ENCODE measurements at places on chromosomes 2 and 18. TPM values are rescaled to one million over a fixed set of nuclear protein-coding genes. Genes with fewer than 3 reads are reported as not detected.

The PCARE gene
- not detected for polyA plus RNA-seq

GRCh38 chr2:102052365-102052764 is 60.6 kb downstream of the IL1R2 start:
- DNase-seq: no peak
- H3K36me3 ChIP-seq: no peaks in the 10 kb centered on the region
- no peak overlapping the region for H3K4me3 ChIP-seq
- H3K27me3 ChIP-seq: peaks cover 16% of the 10 kb centered on the region
- no peaks in the 10 kb centered on the region for H3K4me1 ChIP-seq

GRCh38 chr2:7025082-7025481 is 107.9 kb downstream of the RNF144A start:
- no peak overlapping the region for H3K27ac ChIP-seq
- H3K27me3 ChIP-seq: no peaks in the 10 kb centered on the region
- no peak overlapping the region for H3K4me3 ChIP-seq
- no peak for DNase-seq

DNA sequence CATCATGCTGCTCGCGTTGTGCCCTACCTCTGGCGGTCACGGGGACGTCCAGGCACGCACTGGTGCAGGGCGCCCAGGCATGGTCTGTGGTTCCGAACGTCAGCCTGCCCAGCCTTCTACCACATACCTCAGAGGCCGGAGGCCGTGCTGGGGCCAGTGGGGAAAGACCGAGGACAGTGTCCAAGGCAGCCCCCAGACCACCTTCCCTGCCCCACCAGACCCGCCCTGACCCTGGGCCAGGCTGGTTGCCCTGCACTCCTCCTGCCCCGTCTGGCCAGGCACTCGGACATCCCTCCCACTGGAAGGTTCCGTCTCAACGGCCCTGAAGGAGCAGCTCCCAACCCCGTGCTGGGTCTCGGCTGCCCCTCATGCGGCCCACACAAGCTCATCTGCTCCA is 32.8 kb downstream of the SLC66A2 start:
- H3K4me1 ChIP-seq: peaks cover 14% of the 10 kb centered on the region
- no peak overlapping the region for H3K27ac ChIP-seq
- no peaks in the 10 kb centered on the region for H3K27me3 ChIP-seq
- no peak overlapping the region for H3K4me3 ChIP-seq

The ERICH2 gene
- not detected for polyA plus RNA-seq

- H3K36me3 ChIP-seq: no peaks in the 10 kb centered on the region
- no peak for DNase-seq
- no peaks in the 10 kb centered on the region for H3K4me1 ChIP-seq
- H3K27me3 ChIP-seq: no peaks in the 10 kb centered on the region
- no peak overlapping the region for H3K27ac ChIP-seq
These were observed 179.9 kb downstream of the ETAA1 start for GRCh38 chr2:67576991-67577390.

GRCh38 chr18:7349181-7349837 is 118.4 kb downstream of the LRRC30 start:
- no peaks in the 10 kb centered on the region for H3K27me3 ChIP-seq
- no peak for DNase-seq
- no peak overlapping the region for H3K4me3 ChIP-seq
- H3K36me3 ChIP-seq: no peaks in the 10 kb centered on the region
- H3K27ac ChIP-seq: no peak overlapping the region
- no peaks in the 10 kb centered on the region for H3K4me1 ChIP-seq
